ENCODE measurements at places on chromosomes 1 and 21.

- DNase-seq, result no peak
These were observed 29.1 kb upstream of the TADA1 start for GRCh38 chr1:166905136-166905535.

DNA sequence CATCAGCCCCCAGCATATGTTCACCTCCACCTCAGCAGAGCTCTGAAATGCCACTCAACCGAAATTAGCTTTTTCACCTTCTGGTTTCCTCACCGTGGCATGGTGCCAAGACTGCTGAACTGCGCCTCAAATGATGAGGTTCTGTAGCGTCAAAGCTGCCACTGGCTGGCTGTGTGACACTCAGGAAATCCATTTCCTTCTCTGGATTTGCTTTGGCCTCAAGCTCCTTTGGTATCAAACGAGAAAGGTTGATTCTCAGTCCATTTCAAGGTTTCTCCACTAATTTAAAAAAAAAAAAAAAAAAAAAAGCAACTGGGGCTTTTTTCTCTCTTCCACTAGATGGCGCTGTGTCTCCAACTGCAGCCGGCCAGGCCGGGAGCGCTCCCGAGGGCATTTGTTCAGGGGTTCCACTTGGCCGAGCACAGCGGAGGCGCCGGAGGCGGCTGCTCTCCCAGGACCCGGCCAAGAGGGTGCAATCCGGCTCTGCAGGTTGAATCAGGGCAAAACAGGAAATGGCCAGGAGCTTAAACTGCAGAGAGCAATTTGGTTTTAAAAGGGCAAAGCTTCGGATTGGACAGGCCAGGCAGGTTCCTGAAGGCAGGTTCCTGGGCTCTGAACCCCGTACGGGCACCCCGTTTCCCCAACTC, 26.5 kb upstream of the PLA2G2C start:
- DNase-seq, result peak; percentile 17

DNA sequence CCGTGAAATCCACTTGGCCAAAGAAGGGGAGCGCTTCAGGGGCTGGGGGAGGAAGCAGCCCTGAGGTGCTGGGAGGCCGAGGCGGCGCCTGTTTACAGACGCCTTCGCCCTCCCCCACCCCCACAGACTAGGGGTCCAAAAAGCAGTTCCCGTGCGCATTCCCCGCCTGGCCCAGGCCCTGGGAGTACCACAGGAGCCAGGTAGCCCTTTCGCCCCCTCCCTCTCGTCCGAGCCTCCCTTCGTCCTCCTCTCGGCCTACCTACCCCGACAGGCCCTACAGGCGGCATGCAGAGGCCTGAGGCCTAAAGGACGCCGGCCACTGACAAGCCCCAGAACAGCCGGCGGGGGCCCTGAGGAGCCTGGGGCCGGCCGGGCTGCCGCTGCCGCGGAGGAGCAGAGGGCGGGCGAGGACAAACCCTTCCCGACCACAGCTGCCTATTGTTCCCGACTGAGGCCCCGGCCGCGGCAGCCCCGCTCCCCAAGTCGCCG, 522 bp downstream of the RC3H1 start:
- peak; percentile 2 for DNase-seq

DNA sequence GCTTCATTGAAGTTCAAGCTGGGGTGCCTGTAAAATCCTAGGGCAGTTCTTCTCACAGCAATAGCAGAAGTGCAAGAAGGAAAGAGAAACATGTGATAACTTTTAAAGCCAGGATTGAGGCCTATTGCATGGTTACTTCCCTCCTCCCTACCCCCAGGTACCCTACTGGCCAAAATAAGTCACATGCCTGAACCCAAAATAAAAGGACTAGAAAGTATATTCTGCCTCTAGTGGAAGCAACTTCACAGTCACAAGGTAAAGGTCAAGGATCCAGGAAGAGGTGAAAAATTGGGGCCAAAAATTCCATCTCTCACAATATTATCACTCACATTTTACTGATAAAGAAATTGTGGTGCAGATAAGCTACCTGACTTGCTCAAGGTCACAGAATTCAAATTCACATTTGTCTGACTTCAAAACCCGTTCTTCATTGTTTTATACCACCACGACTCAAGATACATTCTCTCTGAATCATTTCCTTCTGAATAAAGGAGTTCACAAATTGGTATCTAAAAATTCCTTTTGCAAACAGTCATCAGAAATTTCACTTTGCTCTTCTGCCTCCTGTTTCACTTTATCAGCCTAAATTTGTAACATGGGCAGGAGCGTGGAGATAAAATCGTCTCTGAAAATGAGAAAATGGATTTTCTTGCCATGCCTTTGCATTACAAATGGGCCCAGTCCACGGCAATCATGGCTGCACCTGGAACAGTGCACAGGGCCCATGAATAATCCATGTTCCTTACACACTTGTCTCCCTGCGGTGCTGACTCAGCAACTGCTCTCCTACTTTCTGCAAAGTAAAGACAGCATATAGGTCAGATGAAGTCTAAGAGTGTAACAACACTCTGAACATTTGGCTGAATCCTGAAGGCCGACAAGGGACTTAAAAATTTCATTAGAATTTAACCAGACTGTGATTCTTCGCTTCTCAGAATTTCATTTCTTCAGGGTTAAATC, 485.3 kb upstream of the NFIA start:
- no peak for DNase-seq

DNA sequence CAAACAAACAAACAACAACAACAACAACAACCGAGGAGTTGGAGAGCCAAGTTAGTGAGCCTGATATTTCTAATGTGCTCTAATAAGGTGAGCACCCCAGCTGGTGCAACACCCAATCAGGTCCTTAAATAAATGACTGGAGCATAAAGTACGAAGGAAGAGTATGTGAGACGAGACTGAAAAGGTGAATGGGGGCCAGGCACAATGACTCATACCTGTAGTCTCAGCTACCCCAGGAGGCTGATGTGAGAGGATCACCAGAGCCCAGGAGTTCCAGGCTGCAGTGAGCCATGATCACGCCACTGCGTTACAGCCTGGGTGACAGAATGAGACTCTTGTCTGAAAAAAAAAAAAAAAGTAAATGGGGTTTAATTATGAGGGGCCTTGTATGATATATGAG, 152.0 kb upstream of the ZRANB2 start:
- DNase-seq, result no peak

DNA sequence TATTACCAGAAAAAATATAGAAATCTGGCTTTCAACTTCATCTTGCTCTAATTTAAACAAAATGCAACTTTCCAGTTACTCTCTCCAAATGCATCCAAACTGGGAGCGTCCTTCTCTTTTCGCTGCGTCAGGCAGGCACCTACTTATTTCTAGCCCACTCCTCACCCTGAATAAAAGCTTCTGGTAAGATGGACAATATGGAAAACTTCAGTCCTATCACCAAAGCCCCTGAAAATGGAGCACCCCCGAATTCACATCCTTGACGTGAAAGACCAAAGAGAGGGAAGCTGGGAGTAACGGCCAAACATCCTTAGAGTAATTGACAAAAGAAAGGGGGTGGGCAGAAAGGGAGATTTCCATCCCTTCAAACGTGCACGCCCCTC, 5.5 kb upstream of the PROX1 start:
- no peak for DNase-seq

GRCh38 chr21:35658242-35658641, 402.1 kb downstream of the SETD4 start:
- no peak for DNase-seq

DNA sequence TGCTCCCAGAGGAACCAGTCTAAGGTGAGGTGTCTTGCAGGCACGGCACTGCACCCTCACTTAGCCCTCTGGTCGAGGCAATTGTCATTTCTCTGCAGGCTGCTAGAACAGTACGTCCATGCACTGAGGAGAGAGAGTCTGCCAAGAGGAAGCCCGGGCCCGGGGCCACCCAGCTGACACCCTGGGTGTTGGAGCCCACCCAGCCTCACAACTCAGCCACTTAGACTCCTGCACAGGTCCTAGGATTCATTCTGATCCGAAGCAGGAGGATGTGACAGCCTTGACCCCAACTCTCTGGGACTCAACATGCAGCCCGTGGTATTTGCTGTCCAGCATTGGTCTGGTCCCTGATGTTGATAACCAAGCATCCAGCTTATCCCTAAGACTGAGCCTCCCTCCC, 111.9 kb downstream of the ADSS2 start:
- no peak for DNase-seq

DNA sequence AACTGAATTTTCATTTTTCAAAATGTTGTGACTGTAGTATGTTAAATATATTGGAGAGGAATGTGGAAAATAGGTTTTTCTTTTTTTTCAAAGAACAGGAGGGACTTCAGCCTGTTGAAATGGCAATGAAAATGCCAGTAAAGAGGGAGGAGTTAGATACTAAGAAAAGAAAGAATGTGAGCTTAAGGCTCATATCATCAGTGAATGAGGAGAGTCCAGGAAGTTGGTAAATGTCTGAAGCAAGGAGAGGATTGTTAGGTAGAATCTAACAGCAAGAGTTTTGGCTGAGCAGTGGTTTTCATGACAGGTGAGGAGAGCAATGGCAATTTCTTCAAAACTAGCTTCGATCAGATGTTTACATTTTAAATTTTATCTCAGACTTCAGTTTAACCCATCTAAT, 43.0 kb downstream of the PLA2G4A start:
- DNase-seq, result no peak

- DNase-seq, result no peak
These were observed 28.5 kb upstream of the PRELP start for GRCh38 chr1:203447151-203447550.

- DNase-seq, result no peak
These were observed 12.6 kb upstream of the PPM1J start for GRCh38 chr1:112727716-112728115.

- DNase-seq, result no peak
These were observed 33.7 kb downstream of the RTCA start for GRCh38 chr1:100299521-100300222.

DNA sequence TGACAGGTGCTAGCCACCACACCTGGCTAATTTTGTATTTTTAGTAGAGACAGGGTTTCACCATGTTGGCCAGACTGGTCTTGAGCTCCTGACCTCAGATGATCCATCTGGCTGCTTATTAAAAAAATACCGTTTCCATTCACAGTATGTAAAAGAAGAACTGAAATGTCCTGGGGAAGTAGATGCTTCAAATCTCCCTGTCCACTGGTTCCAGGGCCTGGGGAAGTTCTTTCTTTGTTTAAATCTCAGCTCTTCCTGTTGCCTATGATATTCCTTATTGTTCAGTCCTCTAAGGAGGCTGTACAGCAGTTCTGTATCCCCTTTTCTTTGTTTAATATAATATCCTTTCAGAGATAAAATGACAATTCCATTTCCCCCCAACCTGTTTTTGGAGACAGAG, 47.4 kb downstream of the ZMYM1 start:
- no peak for DNase-seq

- DNase-seq, result no peak
These were observed 28.7 kb downstream of the SYNJ1 start for GRCh38 chr21:32698971-32699693.

- no peak for DNase-seq
These were observed 32.9 kb downstream of the CSMD2 start for GRCh38 chr1:34132161-34132420.

DNA sequence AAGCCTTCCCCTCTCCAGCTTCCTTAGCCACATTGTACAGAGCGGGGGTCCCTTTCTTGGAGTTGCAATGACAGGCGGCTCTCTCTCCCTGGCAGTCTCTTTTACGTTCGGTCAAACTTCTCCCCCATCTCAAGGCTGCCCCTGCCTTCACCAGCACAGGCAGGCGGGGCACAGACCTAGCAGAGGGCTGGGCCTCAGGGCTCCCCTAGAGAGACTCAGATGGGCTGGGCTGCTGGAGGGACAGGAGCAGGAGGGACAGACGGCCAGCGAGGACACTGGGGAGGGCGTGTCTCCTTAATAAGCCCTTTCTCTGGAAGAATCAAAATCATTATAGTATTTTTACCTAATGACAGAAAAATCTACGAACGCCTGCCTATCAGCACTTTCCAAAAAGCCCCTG, 79.6 kb downstream of the CASZ1 start:
- no peak for DNase-seq

- DNase-seq, result no peak
These were observed 127.9 kb downstream of the PLPP3 start for GRCh38 chr1:56451491-56451890.

GRCh38 chr1:208181364-208181763, 62.8 kb downstream of the PLXNA2 start:
- DNase-seq, result no peak

DNA sequence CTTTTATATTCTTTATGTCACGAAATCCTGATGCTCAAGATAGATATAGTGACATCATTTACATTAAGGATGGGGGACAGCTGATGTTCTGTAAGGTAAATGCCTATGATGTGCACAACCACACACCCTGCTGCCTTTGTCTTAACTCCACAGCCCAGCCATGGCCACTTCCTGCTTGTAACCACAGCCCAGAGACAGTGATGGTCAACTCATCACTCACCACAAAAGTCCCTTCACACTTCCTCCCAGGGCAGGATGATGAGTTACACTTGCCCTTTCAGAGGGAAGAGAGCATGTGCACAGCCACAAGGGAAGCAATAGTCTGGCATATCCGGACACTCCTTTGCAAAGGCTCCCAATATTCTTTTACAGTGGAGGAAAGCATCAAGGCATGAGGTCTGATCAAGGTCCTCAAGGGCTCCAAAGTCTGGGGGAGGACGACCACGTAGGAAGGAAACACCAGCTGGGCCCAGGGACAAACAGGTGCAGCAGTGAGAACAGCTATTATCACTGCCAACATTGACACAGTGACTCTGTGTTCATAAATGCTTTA, 53.8 kb downstream of the PLPP3 start:
- DNase-seq, result no peak

All from effector memory CD4-positive, alpha-beta T cell (primary cell).